ENCODE measurements at places on chromosomes 5 and 9.

DNA sequence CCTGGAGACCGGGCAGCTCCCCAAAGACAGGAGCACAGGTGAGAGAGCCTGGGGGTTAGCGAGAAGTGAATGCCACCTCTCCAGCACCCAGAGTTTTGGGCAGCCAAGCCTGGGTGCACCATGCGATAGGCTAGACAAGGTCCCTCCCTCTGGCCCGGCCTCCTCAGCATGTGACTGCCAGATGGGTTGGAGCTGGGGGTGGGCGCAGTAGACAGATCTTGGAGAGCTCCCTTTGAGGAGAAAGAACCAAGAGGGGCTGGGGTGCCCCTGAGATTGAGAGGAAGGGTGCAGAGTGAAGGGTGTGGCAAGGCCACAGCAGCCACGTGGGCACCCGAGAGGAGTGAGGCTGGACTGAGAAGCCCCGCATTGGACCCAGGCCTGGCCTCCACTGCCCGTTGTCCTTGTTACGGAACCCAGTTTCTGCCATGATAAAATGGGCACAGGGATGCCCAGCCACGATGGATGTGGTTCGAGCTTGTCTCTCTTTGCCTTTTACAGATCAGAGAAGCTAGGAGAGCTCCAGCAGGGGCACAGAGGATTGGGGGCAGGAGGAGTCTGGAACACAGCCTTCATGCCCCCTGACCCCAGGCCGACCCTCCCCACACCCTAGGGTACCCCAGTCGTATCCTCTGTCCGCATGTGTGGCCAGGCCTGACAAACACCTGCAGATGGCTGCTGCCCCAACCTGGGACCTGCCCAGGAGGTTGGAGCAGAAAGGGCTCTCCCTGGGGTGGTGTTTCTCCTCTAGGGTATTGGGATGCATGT lies 1.4 kb downstream of the TMEM141 start:
- DNase-seq: no peak

DNA sequence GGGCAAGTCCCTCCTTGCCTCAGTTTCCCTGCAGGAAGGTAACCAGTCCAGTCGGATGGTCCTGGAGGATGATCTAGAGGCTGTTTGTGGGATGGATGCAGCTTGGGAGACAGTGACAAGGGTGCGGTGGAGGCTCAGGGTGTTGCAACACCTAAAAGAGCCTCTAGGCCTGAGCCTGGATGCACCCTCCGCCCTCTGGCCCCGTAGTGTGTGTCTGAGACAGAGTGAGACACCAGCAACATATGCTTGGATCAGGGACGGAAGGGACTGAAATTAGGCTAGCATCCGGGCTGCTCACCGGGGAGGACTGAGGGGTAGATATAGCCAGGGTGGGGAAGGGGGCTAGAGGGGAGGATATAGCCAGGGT lies 1.1 kb downstream of the CRAT start:
- peak; percentile 76 for DNase-seq

DNA sequence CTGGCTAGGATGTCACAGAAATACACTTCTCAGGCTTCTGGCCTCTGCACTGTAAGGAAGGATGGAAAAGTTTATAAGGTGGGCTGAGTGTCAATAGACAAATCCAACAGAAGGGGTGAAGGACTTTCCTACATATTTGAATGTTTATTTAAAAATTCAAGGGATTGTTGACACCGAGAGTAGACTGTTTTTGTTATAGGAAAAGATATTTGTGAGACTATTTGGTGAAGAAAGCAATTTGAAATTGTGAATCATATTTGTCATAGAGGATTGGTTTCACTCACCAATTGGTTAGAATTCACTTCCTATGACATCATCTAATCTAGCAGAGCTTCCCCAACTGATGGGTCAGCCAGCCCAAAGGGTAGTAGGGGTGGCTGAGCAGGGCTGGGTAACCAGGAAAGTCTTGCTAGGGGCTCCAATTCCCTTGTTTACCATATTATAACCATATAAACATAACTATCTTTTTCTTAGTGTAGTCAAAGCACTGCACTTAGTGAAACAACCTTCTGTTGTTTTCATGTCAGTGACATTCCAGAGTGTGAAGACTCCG lies 14.9 kb upstream of the MEGF10 start:
- DNase-seq: no peak

- peak; percentile 98 for DNase-seq
These were observed 6.1 kb downstream of the SARDH start for GRCh38 chr9:133731876-133732638.

DNA sequence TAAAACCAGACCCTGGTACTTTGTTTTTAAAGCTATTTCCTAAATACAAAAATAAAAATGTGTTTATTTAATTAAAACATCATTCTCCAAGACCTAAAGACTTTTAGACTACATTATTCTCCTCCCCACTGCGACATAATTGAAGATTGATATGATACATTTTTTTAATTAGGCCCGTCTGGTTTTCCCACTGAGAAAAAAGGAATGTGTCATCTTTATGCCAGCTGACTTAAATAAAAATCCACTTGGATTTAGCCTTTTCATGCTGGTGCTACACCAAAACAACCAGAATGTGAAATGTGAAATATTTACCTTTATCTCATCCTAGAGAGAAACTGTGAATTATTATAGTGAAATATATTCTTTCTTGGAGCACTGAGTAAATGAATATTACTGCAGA lies 155.5 kb upstream of the PPP1R2B start:
- DNase-seq: no peak

DNA sequence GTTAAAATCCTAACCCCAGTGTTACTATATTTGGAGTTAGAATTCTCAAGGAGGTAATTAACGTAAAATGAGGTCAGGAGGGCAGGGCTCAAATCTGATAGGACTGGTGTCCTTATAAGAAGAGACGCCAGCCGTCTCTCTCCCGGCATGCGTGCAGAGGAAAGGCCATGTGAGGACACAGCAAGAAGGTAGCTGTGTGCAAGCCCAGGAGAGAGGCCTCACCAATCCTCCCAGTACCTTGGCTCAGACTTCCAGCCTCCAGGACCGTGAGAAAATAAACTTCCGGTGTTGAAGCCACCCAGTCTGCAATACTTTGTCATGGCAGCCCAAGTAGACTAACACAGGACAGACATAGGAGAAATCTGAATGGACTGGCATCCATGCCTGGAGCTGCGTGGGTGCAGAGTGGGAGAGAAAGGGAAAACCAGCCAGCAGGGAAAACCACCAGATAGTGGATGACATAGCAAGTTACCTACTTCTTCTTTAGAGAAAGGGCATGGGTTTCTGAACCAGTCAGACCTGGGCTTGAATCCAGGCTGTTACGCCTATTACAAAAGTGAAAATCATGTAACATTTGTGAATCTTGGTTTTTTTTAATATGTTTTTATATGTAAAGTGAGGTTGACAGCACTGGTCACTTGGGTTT lies 89.2 kb downstream of the FSTL4 start:
- DNase-seq: no peak

- DNase-seq: no peak
These were observed 5.2 kb downstream of the DUSP1 start for GRCh38 chr5:172765766-172766286.

- no peak for DNase-seq
These were observed 6.0 kb downstream of the MRPS30 start for GRCh38 chr5:44814761-44815160.

GRCh38 chr9:123065196-123065595 lies 31.7 kb downstream of the GPR21 start:
- DNase-seq: no peak

DNA sequence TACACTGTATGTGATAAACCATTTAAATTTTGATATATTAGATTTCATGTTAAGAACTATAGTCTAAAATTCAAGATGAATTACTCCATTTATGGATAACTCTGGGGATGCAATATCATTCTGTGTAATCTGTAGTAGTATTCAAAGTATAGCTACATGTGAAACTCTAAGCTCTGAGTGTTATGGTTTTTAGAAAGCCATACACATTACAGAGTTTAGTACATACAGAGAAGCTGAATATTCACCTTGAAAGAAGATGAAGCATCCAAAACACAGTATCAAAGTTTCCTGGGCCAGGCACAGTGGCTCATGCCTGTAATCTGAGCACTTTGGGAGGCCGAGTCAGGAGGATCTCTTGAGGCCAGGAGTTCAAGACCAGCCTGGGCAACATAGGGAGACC lies 25.0 kb downstream of the ABHD17B start:
- no peak for DNase-seq

DNA sequence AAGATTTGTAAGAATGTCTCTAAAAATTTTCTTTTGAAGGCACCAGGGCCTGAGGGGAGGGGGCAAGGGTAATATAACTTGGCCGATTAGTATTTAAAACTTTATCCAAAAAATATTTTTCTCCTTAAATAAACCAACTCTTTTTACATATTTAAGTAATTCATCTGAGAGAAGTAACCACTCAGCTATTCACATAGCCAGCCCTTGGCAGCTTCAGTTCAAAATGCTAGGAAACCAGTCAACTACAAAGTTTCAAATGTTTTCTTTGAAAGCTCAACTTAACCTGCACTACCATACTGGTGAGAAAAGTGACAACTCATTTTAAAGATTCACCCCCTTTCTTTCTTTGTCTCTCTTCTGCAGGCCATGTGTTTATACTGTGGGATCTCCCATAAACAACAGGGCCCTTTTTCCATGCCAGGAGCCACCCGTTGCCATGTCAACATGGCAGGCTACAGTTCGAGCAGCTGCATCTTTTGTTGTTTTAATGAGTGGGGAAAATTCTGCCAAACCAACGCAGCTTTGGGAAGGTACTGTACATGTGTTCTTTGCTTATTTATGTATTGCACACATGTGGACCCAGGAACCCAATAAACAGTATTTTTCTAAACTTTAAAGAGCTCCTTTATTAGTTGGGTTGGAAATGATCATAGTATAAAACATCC lies 46.3 kb downstream of the AOPEP start:
- DNase-seq: peak; percentile 37

- DNase-seq: no peak
These were observed 65.5 kb upstream of the RXRA start for GRCh38 chr9:134260801-134261200.

GRCh38 chr9:38141746-38142591 lies 72.9 kb upstream of the SHB start:
- DNase-seq: no peak

GRCh38 chr5:176491101-176491502 lies 42.9 kb downstream of the FAF2 start:
- DNase-seq: no peak

- no peak for DNase-seq
These were observed 64.3 kb downstream of the HABP4 start for GRCh38 chr9:96514108-96514799.

DNA sequence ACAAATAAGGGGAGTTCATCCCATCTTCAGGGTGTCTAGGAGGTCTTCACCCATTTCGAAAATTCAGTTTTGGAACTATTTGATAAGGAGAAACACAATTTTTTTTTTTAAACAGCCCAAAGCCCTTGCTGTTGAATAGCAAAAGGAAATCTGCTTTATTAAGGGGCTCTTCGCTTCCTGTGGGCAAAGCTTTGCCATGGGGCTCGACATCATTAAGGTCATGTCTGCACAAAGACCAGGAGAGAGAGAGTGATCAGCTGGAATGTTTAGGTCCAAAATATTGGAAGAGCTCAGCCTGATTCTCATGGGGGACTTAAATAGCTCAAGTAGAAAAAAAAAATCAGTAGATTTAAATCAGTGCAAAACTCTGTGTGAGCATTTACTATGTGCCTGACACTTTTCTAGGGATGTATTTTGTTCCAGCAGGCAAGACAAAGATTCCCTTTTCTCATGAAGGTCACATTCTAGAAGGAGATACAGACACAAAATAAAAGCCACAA lies 564.6 kb upstream of the KLF4 start:
- DNase-seq: no peak

GRCh38 chr5:44603496-44604272 lies 205.1 kb upstream of the MRPS30 start:
- DNase-seq: no peak

- no peak for DNase-seq
These were observed 69.0 kb upstream of the SNX2 start for GRCh38 chr5:122705851-122706250.

DNA sequence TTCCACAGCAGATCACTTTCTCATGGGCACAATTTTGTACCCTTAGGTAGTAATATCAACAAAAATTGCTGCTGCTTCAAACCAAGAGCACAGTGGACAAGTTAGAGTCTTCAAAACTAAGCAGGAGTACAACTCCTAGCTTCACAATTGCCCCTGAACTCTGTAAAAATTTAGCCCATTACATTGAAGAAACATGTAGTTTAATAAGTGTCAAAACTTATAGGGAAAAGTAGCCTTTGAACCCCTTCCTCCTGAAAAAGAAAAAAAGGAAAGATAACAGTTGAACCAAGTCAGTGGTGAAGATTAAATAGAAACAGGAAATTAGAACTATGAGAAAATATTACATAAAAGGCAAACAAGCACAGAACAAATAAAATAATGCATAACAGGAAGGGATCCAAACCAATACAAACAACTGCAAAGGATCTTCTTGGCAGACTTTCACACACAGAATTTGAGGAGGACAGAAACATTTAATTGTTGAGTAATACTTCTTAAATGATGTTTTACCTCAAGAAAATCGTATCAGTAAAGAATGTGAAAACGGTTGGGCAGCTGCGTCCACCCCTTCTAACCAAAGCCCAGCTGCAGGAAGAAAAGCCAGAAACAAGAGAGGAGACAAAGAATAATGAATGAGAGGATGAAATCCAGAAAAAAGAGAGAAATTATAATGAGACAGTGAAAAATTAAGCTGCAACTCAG lies 636.0 kb downstream of the NR2F1-AS1 start:
- DNase-seq: no peak

DNA sequence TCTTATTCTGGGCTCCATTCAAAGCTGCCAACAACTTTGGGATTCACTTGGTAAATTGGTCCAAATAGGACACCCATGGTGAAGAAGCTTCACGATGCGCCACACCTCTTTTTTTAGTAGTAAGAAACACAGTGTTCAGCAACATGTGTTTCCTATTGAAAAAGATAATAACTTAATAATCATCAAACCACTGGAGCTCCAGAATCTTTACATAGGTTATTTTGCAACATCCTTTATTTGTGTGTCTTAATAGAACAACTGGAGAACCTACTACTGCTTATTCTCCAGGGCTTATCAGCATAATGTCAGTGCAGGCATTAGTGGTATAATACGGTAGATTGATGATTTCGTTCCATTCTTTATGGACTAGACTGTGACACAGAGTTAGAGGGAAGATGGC lies 63.3 kb upstream of the DAPK1 start:
- DNase-seq: no peak

All from H7 (cell line).